Panc1 (cell line): ENCODE measurements at places on chromosomes 3 and 15. TPM values are rescaled to one million over a fixed set of nuclear protein-coding genes. Genes with fewer than 3 reads are reported as not detected.

DNA sequence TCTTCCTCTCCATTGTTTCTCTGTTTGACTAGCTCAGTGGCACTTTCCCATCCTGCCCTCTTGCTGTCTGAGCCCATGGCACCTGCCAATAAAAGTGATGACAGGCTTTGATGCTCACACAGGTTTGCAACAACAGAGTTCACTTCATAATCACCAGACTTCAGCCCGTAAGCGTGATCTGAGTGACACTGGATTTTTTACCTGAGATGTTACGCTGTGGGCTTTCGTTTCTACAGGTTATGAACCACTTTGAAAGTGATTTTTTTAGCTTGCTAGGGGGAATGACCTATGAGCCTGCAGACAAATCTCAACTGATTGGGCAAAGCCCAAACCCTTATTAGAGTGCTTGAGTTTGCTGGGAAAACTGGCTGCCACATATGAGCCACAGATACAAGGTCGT, 173.9 kb upstream of the ICE2 start:
- no peaks in the 10 kb centered on the region for H3K36me3 ChIP-seq
- H3K27ac ChIP-seq: no peak overlapping the region
- no peak for DNase-seq
- H3K4me3 ChIP-seq: no peak overlapping the region
- no peaks in the 10 kb centered on the region for H3K4me1 ChIP-seq

DNA sequence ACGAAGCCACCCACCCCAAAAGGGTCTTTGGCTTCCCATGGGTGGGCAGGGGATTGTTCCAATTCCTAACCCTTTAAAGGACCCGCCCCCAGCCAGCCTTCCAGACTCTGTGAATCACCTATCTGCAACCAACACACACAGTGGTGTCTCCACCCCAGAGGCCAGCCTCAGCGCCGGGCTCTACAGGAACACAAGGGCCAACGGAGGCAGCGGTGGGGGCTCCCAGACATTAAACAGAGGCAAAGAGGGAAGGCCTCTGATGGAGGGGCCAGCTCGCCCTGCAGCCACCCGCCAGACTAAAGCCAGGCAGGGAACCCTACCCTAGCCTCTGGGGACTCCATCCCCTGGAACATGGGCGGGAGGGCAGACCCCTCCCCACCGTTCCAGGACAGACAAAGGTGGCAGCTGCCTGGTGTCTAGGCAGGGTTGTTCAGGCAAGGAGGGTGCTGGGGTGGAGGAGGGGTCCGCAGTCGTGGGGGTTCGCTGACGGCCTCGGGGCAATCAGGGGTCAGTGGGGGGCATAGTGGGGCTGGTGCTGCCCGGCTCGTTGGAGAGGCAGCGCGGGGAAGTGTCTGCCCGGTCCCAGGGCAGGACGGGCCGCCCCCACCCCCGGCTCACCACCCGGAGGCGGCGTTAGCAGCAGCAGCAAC, 448 bp downstream of the SHISA5 start:
- H3K27ac ChIP-seq: peak overlapping the region; percentile 71
- H3K36me3 ChIP-seq: no peaks in the 10 kb centered on the region
- no peak for DNase-seq

GRCh38 chr3:141104151-141104821, 53.1 kb downstream of the SPSB4 start:
- H3K27ac ChIP-seq: no peak overlapping the region
- no peaks in the 10 kb centered on the region; the same call in 1 of the 2 replicates for H3K27me3 ChIP-seq
- H3K36me3 ChIP-seq: no peaks in the 10 kb centered on the region
- no peaks in the 10 kb centered on the region for H3K4me1 ChIP-seq

DNA sequence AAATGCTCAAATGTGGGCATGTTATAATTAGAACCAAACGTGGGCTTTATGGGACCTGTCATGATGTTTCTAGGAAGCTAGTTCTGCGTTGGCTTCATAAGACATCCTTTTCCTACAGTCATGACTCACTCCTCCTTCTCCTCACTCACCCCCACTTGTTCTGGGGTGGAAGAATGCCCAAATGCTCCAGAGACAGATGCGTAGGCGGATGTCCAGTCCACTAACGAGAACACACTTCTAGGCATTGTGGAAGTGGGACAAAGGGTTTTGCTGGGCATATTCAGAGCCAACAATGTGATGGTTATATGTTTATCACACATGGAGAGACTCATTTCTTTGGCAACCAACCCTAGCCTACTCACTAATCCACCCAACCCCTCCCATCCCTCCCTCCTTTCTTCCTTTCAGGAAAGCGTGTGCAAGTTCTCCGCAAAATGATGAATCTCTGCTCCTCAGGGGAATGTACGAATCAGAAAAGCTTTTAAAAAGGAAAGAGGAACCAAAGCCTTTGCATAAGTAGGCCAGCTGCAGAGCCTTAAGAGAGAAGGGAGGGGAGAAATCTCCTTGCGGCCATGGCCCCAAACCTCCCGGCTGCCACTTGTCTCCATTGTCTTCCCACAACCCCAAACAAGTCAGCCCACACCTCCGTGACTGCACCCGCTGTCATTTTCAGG, 123.0 kb upstream of the SPRED1 start:
- H3K36me3 ChIP-seq: no peaks in the 10 kb centered on the region
- H3K4me1 ChIP-seq: no peaks in the 10 kb centered on the region
- no peak overlapping the region for H3K4me3 ChIP-seq
- H3K27me3 ChIP-seq: no peaks in the 10 kb centered on the region
- H3K27ac ChIP-seq: no peak overlapping the region

GRCh38 chr3:64890006-64890405, 202.2 kb upstream of the ADAMTS9 start:
- no peak for DNase-seq
- H3K36me3 ChIP-seq: no peaks in the 10 kb centered on the region
- no peak overlapping the region for H3K27ac ChIP-seq

DNA sequence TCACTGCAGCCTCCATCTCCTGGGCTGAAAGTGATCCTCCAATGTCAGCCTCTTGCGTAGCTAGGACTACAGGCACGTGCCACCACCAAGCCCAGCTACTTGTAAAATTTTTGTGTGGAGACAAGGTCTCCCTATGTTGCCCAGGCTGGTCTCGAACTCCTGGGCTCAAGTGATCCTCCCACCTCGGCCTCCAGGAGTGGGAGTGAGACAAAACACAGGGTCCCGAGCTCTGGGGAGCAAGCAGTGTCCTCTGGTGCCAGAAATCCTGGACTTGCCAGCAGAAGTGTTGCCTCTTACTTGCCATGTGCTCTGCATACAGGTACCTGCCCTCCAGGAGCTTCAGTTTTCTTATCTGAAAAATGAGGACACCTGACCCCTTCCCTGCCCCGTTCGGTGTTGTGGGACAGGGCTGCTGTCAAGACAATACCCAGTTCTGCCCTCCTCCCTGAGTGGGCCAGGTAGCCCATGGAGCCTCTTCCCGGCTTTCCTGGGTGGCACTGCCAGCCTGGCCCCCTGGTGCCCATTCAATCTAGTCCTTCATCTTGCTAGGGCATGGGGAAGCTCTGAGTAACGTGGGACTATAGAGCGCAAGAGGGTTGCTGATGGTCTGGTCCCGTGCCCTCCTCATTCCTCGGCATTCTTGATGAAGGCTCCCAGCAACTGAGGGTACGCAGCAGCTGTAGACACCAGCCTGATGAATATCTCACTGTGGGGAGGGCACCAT, 164.6 kb downstream of the GOLGA6L4 start:
- no peaks in the 10 kb centered on the region for H3K36me3 ChIP-seq
- no peaks in the 10 kb centered on the region for H3K27me3 ChIP-seq
- no peaks in the 10 kb centered on the region for H3K4me1 ChIP-seq
- H3K27ac ChIP-seq: no peak overlapping the region

GRCh38 chr3:45082142-45082538, 56.0 kb downstream of the CLEC3B start:
- no peak overlapping the region for H3K4me3 ChIP-seq
- no peaks in the 10 kb centered on the region for H3K36me3 ChIP-seq
- no peaks in the 10 kb centered on the region for H3K27me3 ChIP-seq

GRCh38 chr3:65576966-65577365, 461.8 kb downstream of the MAGI1 start:
- H3K4me1 ChIP-seq: no peaks in the 10 kb centered on the region
- H3K27ac ChIP-seq: no peak overlapping the region
- no peak overlapping the region for H3K4me3 ChIP-seq
- no peaks in the 10 kb centered on the region for H3K36me3 ChIP-seq

DNA sequence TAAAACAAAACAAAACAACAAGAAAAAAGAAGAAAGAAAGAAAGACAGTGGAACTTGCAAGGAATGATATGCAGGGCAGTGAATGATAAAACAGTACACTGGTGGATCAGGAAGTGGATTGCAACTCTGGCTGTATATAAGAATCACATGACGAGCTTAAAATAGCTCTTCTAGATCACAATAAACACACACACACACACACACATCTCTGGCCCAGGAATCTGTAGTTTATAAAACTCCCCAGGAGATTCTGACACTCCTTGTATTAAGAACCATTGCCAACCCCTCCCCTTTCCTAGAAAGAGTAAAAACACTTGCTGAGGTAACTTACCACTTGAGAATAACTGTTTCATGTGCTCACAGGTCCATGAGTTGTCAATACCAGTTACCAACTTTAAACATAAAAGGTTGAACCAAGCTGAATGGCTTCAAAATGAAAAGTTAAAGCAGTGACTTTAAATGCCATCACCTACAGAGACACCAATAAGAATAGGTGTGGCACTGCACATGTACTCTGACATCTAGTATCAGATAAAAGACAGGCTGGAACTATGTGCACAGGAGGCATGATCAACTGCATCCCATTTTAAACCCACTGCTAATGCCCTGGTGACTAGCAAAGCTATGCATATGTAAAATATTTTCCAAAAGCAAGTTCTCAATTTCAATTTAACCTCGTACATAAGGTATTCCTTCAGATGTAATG, 3.9 kb downstream of the CPOX start:
- H3K4me1 ChIP-seq: peaks cover 5% of the 10 kb centered on the region
- H3K36me3 ChIP-seq: peaks cover 10% of the 10 kb centered on the region; the same call in 1 of the 2 replicates
- no peak for DNase-seq
- H3K4me3 ChIP-seq: no peak overlapping the region
- H3K27me3 ChIP-seq: no peaks in the 10 kb centered on the region

GRCh38 chr3:49724586-49724985, 835 bp upstream of the GMPPB start:
- H3K36me3 ChIP-seq: peaks cover 3% of the 10 kb centered on the region
- peak overlapping the region; percentile 90 for H3K27ac ChIP-seq
- peak overlapping the region; percentile 89 for H3K4me3 ChIP-seq
- no peak for DNase-seq
- H3K4me1 ChIP-seq: peaks cover 16% of the 10 kb centered on the region
- no peaks in the 10 kb centered on the region for H3K27me3 ChIP-seq

- H3K27me3 ChIP-seq: no peaks in the 10 kb centered on the region
- DNase-seq: no peak
- H3K36me3 ChIP-seq: no peaks in the 10 kb centered on the region
- no peak overlapping the region for H3K27ac ChIP-seq
- no peaks in the 10 kb centered on the region for H3K4me1 ChIP-seq
Observed at GRCh38 chr3:46998852-46999515, 19.5 kb downstream of the NBEAL2 start.

Gene GOLGA8S
- total RNA-seq: 0.15 TPM

Gene PTH1R
- not detected for total RNA-seq

Gene SERPINI2
- total RNA-seq: not detected

Gene SPATA12
- 0.10 TPM for total RNA-seq

Gene CYP8B1
- 0.08 TPM for total RNA-seq
